ENCODE measurements at places on chromosomes 1 and 21.
A peak's percentile ranks its signal among the peaks of the same experiment; 100 is the strongest.

- no peak for DNase-seq
Measured at GRCh38 chr1:113399062-113399583, 8.8 kb downstream of the MAGI3 start.

- DNase-seq = peak; percentile 42
Measured at GRCh38 chr1:203702130-203702577, 62.8 kb upstream of the LAX1 start.

- peak; percentile 41 for DNase-seq
Measured at GRCh38 chr1:51518033-51518585, 957 bp downstream of the EPS15 start.

GRCh38 chr1:212506666-212507065, 73.9 kb downstream of the NENF start:
- no peak for DNase-seq

- DNase-seq = no peak
Measured at GRCh38 chr21:26909972-26910371, 56.9 kb downstream of the ADAMTS5 start.

GRCh38 chr1:159922511-159923202, 2.6 kb downstream of the TAGLN2 start:
- no peak for DNase-seq

- DNase-seq = no peak
Measured at GRCh38 chr1:97849345-97850340, 71.2 kb downstream of the DPYD start.

GRCh38 chr1:61253912-61254633, 171.7 kb downstream of the NFIA start:
- DNase-seq = no peak

DNA sequence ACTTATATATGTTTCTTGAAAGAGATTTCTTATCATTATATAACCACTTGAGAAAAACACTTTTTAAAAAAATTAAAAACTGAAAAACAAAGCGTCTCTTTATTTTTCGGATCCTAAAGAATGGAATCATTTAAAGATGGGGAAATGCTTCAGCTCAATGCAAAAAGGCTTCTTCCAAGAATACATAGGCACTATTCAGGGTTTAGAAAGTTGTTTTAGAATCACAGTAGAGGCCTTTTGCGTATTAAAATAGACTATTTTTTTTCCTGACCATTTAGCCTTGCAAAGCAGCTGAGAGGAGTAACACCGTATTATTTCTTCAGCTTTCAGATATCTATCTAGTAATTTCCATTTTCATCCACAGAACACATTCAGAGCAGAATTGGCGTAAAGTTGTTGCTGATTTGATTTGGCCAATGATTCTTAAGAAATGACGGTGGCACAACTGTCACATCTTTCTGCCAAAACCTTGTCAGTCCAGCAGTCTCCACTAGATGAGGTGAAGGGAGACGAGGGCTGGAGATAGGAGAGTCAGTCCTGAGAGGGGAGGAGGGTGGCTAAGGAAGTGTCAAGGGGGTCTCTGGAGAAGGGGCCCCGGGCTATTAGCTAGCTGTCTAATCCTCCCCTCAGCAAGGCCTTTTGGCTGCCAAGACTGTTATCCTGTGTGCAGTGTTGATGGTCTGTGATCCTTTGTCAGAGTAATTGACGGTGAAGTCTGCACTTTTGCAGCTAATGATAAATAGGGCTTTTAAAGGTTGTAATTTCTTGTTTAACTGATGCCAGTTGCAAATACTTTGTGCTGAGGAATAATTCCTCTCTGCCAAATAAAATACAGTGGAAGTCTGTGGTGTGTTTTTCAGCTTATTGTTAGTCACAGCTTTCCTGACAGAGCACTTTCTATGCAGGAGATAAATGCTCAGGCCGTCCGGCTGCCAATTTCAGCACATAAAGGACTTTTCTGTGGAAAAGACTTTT, 34.7 kb downstream of the PRRX1 start:
- no peak for DNase-seq

GRCh38 chr1:180027949-180028445, 73.4 kb downstream of the CEP350 start:
- DNase-seq = no peak

DNA sequence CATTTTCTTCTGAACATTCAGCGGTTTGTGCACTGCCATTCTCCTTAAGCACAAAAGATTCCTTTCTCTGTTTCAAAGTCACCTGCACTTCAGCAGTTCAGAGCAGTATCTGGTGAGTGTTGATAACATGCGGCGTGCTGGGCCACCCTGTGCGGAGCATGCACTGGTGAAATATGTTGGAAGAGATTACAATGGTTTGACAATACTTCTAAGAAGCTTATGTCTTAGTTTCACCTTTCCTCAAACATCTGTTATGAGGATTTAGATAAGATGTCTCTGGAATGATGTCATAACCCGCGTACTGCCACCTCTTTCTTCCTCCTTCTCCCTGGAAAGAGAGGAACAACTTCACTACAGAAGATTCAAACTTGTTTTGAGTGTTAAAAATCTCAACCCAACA, 650.3 kb downstream of the AJAP1 start:
- DNase-seq = no peak

DNA sequence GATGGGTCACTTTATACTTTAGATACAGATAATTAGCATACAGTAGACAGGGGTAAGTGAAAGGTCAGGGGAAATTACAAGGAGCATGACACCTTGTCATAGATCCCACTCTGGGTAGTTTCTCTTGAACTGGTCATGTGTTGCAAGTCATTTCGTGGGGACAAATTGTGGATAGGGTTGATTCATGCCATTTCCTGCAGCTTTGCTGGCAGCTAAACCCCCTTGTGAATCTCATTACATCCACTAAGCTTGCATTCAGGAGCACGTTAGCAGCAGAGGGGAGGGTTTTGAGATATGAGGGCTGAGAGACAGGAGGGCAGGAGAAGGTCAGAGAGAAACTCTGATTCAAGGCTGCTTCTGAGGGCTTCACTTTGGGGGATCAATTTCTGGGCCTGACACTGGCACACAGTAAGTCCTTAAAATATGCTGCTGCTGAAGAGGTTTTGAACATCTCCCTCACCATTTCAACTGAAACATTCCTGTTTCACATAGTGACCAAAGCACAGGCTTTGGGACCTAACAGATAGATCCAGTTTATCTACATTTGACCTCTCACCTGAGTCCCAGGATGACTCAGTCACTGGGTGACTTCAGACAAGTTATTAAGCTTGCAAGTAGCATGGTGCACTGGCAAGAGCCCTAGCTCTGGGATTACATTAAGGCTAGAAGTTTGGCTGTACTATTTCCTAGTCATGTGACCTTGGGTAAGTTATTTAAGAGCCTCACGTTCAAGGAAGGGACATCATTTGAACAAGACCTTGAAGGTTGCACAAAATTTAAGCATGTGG, 206.0 kb upstream of the USP24 start:
- no peak for DNase-seq

- DNase-seq = no peak
Measured at GRCh38 chr1:64900916-64901315, 65.4 kb downstream of the JAK1 start.

DNA sequence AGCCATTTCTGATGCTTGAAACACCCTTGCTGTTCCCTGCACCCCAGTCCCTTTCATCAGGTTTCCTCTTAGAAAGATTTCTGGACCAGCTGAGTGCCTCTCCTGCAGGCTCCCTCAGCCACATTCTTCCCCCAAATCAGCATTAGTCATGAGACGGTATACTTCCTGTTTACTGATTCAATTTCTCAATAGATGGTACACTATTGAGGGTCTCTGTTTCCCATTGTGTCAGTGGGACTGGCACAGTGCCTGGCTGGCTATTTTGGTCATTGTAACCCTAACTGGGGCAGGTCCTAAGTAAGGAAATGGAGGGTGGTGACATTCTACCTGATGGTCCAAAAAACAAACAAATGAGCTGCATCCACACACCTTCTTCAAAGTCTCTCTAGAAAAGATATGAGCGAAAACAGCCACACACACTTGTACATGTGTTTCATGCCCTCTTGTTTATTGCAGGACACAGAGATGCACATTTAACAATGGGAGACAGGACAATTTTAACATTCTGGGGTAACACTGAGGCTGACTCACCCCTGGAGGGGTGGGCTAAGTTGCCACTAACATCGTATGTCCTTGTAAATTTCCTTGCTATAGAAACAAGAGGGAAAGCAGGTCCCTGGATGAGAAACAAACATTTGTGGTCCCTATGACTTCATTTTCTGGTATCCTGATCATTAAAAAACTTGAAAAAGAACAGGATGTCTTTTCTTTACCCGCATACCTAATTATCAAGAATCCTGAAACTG, 77.5 kb downstream of the RRAGC start:
- no peak for DNase-seq

DNA sequence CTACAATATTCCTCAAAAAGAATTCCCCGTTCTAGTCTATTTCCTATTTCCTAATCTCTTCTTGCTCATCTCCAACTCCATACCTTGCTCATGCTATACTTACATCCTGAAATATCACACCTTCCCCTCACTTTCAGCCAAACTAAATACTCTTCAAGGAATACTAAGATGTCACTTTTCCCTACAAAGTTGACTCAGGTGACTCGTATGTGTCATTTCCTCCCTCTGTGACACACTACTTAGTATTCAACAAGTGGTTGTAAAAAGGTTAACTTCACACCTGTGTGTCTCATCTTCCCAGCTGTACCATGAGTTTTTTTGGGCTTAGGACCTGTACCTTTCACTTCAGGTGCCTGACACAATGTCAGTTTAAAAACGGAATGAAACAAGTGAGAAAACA, 81.9 kb upstream of the LBR start:
- no peak for DNase-seq

DNA sequence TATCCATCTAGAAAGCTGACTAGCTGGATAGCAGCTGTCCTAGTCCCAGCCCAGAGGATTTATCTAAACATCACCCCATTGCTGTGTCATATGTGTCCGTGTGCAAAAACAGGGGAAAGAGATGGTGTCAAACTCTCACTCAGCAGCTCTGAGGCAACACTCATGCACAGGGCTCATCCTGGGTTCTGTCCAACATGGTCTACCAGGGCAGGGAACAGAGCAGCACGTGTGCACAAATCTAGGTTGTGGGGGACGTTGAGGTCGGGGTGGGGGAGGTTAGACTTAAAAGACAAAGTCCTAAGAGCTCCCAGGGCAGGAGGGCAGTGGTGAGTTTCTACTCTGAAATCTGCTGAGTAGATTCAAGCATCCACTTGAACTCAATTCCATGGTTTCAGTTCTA, 16.2 kb downstream of the PI4KB start:
- no peak for DNase-seq

GRCh38 chr1:63524201-63524600, 876 bp downstream of the EFCAB7 start:
- no peak for DNase-seq

DNA sequence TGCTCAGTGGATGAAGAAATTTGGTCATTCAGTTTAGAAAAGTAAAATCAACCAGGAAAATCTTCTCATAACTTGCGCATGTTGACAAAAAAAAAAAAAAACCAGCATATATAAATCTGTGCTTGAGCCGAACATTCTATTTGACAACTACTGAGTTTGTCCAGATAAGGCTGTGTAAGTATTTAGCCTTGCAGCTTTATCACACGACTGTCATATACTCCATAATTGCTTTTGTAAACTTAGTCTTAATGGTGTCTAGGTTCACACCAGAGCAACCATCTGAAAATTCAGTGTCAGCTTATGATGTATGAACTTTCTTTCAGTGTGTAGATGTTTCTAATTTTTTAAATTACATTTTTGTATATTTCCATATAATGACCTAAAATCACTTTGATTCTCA, 1173.8 kb upstream of the TMPRSS15 start:
- DNase-seq = no peak

DNA sequence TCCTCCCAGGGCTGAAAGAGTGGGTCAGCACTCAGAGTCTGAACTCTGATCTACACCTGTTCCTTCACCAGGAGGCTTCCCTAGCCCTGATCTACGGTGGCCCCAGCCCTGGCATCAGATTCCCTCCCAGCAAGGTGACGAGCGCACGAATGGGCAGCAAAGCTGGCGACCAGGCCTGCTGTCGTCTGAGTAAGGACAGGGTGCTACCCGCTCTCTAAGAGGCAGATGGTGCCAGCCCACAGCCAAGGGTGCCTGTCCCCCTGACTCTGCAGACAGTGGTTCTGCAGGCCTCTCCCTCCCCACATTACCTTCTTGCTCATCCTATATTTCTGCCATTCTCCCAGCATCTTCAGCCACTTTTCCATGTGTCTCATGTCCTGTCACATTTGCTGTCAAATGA, 10.3 kb upstream of the SMYD3 start:
- no peak for DNase-seq

DNA sequence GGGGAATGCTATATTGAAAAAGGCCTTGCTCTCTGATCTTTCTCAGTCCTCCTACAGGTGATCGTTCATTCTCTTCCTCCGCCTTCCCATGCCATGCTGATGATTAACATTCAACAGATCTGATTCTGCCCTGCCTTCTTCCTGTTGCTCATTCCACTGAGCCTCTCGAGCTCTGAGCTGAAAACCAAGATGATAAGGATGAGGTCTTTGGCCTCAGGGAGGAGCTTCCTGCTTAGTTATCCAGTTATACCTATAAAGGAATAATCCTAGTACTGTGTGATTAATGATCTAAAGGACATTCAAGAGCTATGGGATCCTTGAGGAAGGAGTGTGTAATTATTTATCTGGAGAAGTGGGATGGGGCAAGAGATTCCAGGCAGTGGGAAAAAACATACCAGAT, 25.2 kb upstream of the MAP3K7CL start:
- DNase-seq = no peak

GRCh38 chr21:45209685-45210284, 77.9 kb downstream of the POFUT2 start:
- DNase-seq = no peak

GRCh38 chr1:67711158-67711854, 26.3 kb downstream of the GADD45A start:
- DNase-seq = no peak

GRCh38 chr1:20216574-20216973, 30.3 kb upstream of the PLA2G2C start:
- no peak for DNase-seq

DNA sequence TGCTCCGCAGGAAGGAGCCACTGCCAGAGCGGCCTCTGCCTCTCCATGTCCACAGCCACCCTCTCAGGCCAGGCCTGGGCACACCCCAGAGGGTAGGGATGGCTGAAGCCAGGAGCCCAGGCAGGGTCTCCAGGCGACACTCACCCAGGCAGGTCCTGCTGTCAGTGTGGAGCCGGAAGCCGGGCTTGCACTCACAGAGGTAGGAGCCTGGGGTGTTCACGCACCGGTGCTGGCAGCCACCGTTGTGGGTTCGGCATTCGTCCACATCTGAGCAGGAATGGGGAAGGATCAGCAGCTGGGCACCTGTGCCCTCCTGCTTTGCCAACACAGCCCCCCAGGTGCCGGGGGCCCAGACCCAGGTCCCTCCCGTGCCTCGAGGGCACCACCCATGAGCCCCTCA, 69.5 kb downstream of the ARHGEF16 start:
- DNase-seq = no peak

DNA sequence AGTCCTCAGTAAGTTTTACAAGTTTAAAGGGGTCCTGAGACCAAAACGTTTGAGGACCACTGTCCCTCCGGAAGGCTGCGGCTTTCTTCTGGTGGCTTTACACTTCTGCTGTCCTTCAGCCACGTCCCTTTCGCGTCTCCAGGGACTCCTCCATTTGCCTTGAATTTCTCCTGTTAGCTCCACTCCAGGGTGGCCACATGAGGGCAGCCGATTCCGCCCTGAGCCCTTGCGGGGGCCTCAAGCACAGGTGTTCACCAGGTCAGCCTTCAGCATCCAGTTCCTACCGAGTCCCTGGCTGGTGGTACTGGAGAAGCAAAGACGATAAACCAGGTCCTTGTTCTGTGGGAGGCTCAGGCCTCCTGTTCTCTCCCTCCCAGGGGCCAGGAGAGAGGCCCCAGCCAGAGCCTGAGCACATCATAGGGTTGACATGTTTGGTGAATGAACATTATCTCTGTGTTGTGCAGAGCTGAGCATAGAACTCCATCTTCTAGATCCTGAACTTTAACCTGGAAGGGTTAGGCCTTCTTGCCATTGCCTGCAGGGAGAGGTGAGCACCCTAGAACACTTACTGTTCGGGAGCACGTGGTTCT, 27.4 kb upstream of the COQ8A start:
- no peak for DNase-seq
